Neural crest cell (in vitro differentiated cells): ENCODE measurements at places on chromosomes 11 and 22. TPM values are rescaled to one million over a fixed set of nuclear protein-coding genes. Genes with fewer than 3 reads are reported as not detected.
A peak's percentile ranks its signal among the peaks of the same experiment; 100 is the strongest.

DNA sequence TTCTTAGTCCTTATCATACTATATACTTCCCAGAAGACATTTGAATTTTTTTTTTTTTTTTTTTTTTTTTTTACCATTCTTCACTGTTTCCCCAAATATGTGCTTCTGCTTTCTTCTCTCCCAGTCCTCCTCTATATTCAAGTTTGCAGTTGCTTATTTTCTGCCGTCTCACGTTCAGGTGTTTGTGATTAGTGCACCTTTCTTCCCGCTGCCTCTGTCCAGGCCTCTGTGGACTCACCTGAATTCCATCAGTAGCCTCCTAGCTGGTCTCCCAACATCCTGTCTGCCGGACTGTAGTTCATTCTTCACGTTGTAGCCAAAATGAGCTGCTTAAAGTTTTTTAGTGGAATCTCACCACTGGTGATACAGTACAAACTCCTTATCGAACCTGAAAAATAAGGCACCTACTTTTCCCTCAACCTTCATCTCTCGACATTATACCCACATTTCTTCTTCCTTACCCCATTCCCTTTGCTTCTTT, 795 bp upstream of the MSANTD4 start:
- H3K36me3 ChIP-seq: peaks cover 2% of the 10 kb centered on the region
- H3K4me1 ChIP-seq: peaks cover 36% of the 10 kb centered on the region
- peaks cover 4% of the 10 kb centered on the region for H3K27me3 ChIP-seq
- H3K4me3 ChIP-seq: peak overlapping the region; percentile 97
- no peak overlapping the region for H3K27ac ChIP-seq

GRCh38 chr22:37282385-37282677, at the start of gene CYTH4:
Gene CYTH4, plus strand, starts transcription at chr22:37282508. Its CDS starts 62 bp downstream, at chr22:37282570.
- DNase-seq: no peak
- H3K27ac ChIP-seq: no peak within 1 kb of the TSS
- peaks cover 25% of the 10 kb centered on the region for H3K27me3 ChIP-seq
- H3K36me3 ChIP-seq: no peaks in the 10 kb centered on the region

DNA sequence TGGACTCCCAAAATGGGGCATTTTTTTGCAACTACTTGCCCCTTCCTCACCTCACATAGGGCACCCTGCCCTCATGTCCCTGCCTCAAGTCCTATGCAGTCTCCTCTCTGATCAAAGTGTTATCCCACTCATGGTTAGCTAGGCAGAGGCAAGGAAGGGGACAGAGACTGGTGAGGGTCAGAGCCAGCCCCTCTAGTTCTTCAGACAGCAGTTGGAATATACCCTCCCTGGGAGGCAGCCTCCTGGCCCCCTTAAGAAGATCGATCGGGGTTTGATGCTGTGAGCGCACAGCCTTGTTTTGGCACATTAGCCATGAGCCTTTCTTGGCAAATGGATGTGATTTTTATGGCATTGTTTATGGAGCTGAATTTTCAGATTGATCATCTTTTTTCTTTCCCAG, 436.9 kb downstream of the BUD13 start:
- no peak overlapping the region for H3K4me3 ChIP-seq
- no peak for DNase-seq
- H3K27me3 ChIP-seq: peaks cover 3% of the 10 kb centered on the region
- no peaks in the 10 kb centered on the region for H3K4me1 ChIP-seq

GRCh38 chr11:119187123-119187892, 2.0 kb downstream of the NHERF4 start:
- H3K4me1 ChIP-seq: peaks cover 4% of the 10 kb centered on the region
- no peaks in the 10 kb centered on the region for H3K36me3 ChIP-seq
- DNase-seq: no peak
- no peak overlapping the region for H3K4me3 ChIP-seq

DNA sequence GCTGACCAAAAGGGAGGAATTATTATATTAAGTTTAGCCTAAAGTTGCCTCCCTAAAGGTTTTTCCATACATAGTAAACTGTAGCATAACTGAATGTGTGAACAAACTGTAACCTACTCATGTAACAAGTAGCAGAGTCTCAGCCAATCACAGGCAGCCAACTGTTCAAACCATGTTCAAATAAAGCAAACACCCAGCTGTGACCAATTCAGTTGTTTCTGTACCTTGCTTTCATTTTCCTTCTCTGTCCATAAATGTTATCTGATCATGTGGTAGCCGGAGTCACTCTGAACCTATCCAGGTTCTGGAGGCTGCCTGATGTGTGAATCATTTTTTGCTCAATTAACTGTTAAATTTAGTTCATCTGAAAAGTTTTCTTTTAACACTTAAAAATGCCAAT, 373.5 kb downstream of the GUCY1A2 start:
- no peaks in the 10 kb centered on the region for H3K36me3 ChIP-seq
- no peaks in the 10 kb centered on the region for H3K4me1 ChIP-seq
- no peak for DNase-seq
- no peak overlapping the region for H3K27ac ChIP-seq
- no peaks in the 10 kb centered on the region for H3K27me3 ChIP-seq

DNA sequence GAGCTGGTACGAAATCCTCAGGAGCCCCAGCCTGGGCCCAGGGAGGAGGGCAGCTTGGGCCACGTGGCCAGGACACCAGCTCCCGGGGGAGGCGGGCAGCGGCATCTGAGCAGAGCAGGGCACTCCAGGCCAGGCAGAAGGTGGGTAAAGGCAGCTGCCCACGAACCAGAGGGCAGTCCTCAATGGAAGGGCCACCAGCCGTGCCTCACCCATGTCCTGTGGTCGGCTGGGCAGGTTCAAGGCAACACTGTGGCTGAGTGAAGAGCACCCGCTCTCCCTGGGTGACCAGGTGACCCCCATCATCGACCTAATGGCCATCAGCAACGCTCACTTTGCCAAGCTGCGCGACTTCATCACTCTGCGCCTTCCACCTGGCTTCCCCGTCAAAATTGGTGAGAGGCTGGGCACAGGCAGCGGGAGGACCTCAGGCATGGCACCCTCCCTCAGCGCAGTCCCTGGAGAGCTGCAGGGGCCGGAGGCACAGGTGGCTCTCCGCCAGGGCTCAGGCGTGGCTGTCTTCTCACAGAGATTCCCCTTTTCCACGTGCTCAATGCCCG, 2.5 kb upstream of the SSH3 start:
- H3K27ac ChIP-seq: no peak overlapping the region
- H3K36me3 ChIP-seq: peaks cover 20% of the 10 kb centered on the region
- peaks cover 8% of the 10 kb centered on the region for H3K4me1 ChIP-seq
- no peak overlapping the region for H3K4me3 ChIP-seq

DNA sequence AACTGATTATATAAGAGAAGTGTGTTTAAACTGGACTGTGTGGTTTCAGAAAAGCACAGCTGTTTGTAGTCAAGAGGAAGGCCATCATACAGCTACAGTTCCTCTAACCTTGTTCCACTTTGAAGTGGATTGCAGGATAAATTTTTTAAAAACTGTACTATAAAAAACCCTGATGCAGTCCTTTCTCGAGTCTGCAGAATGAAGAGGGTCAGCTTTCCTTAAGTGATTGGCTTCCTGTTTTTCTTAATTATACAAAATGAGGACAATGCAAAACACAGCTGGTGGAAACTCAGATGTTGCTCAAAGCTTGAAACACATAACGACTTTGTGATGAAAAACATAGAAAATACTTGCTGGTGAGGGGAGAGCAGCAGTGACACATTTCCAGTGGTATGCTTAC, 1060.5 kb downstream of the DLG2 start:
- no peak overlapping the region for H3K27ac ChIP-seq
- no peaks in the 10 kb centered on the region for H3K36me3 ChIP-seq
- DNase-seq: no peak
- no peak overlapping the region for H3K4me3 ChIP-seq

DNA sequence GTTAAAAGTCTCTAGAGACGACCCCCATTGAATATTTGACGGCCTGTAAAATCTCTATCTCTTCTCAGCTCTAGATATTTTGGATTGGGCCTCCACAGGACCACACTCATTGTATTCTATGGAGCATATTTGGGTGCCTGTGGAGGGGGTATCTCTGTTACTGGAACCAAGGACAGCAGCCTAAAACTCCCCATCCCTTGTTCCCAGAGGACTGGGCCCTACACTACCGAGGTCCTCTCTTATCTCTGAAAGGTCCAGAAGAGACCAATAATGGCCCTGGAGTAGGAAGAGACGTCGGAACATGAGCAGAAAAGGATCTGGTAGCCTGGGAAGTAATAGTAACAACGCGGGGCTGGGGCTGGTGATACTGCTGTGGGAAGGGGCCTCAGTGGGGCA, 542 bp downstream of the HPS4 start:
- H3K27ac ChIP-seq: peak overlapping the region; percentile 98
- H3K4me1 ChIP-seq: peaks cover 58% of the 10 kb centered on the region
- H3K27me3 ChIP-seq: no peaks in the 10 kb centered on the region
- no peak for DNase-seq
- peak overlapping the region; percentile 99 for H3K4me3 ChIP-seq

- DNase-seq: no peak
- no peaks in the 10 kb centered on the region for H3K27me3 ChIP-seq
- H3K4me1 ChIP-seq: no peaks in the 10 kb centered on the region
- H3K36me3 ChIP-seq: peaks cover 2% of the 10 kb centered on the region
- no peak overlapping the region for H3K27ac ChIP-seq
- H3K4me3 ChIP-seq: no peak overlapping the region
Measured at GRCh38 chr11:47078751-47079521, 97.7 kb downstream of the ARFGAP2 start.

DNA sequence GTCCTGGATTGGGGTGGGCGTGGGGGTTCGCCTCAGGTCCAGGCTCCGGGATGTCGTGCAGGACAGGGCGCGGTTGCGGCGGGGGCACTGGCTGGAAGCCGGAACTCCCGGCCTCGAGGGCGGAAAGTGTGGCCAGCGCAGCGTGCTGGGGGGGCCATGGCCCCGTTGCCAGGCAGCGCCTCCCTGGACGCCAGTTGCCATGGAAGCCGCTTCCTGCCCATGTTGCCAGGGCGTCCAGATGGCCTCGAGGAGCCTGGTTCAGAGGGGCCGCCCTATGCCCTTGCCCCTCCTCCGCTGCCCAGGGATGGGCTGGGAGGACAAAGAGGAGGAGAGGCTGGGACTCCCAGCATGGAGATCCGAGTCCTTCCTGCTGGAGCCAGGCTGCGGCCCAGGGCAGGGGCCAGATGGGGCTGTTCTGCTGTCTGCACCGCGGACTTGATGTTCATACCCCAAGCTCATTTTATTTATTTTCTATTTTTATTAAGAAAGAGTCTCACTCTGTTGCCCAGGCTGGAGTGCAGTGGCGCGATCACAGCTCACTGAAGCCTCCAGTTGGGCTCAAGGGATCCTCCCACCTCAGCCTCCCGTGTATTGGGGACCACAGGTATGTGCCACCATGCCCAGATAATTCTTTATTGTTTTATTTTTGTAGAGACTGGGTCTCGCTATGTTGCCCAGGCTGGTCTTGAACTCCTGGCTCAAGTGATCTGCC, 4.6 kb upstream of the CCDC188 start:
- H3K27me3 ChIP-seq: no peaks in the 10 kb centered on the region
- H3K27ac ChIP-seq: peak overlapping the region; percentile 84
- peaks cover 28% of the 10 kb centered on the region for H3K4me1 ChIP-seq
- H3K36me3 ChIP-seq: no peaks in the 10 kb centered on the region

DNA sequence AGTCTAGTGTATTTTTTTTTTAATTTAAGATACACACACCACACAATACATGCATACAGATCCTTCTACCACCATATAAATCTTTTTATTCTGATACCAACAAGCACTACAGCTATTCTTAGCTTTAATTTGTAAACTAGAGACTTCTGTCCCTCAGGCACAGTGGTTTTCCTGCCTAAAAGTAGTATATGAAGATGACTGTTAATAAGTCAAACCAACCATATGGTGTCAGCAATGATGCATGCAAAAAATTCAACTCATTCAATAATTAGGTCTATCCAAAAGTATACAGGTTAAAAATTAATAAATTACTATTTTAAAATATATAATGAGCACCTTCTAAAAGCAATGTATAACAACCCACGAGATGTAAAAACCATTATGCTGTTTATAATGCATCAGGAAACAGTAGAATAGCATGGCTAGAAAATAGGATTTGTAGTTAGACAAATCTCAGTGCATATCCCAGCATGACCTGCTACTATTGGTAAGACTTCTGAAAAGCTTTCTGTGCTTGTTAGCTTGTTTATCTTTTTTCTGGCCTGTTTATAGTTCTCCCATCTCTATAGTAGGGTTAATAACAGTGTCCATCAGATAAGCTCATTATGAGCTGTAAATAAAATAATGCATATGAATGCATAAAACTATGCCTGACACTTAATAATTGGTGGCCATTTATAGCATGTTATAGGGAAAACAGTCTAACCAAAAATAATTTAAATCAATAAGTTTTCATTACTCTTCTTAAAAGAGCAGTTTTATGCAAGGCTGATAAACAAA, 10.2 kb downstream of the RAB38 start:
- no peaks in the 10 kb centered on the region for H3K27me3 ChIP-seq
- no peak overlapping the region for H3K27ac ChIP-seq
- no peak for DNase-seq
- H3K36me3 ChIP-seq: no peaks in the 10 kb centered on the region

DNA sequence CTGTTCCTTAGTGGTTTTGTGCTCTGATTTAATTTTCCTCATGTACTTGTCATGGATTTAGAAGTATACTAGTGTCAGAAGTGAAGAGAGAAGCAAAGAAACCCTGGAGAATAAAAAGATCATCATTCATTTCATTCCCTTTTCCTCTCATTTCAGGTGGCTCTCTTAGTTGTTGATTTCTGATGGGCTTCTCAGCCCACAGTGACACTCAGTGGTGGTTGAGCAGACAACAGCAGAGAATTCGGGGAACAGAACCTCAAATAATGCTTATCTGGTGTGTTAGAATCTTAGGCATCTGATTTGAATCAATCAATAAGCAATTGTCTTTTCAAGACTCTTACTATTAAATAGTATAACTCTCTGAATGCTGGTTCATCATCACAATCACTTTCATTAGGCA, 1289.4 kb downstream of the FAM181B start:
- H3K4me3 ChIP-seq: no peak overlapping the region
- H3K36me3 ChIP-seq: no peaks in the 10 kb centered on the region
- H3K27me3 ChIP-seq: peaks cover 3% of the 10 kb centered on the region
- no peak for DNase-seq
- no peak overlapping the region for H3K27ac ChIP-seq
- no peaks in the 10 kb centered on the region for H3K4me1 ChIP-seq

- H3K4me3 ChIP-seq: peak overlapping the region; percentile 8
- no peaks in the 10 kb centered on the region for H3K36me3 ChIP-seq
- DNase-seq: no peak
- peaks cover 74% of the 10 kb centered on the region for H3K4me1 ChIP-seq
- peaks cover 14% of the 10 kb centered on the region for H3K27me3 ChIP-seq
Measured at GRCh38 chr11:65426839-65427690, 4.5 kb downstream of the NEAT1 start.

Gene LGALS12
- not detected in 2 replicates for total RNA-seq

Gene RNF121
- total RNA-seq: 48.8 and 49.9 TPM in 2 replicates

Gene BIK
- total RNA-seq: 0.61 and 0.86 TPM in 2 replicates

Gene PRRG4
- total RNA-seq: not detected in 2 replicates

Gene MAPK8IP2
- 30.4 and 31.8 TPM in 2 replicates for total RNA-seq

Gene SELENOM
- 9.1 and 10.1 TPM in 2 replicates for total RNA-seq

Gene MS4A7
- total RNA-seq: not detected in 2 replicates

Gene ZNF280B
- total RNA-seq: 7.3 and 8.6 TPM in 2 replicates

Gene DNAJB13
- 0.32 and 0.35 TPM in 2 replicates for total RNA-seq
